ENCODE measurements at places on chromosomes 4 and X.
A peak's percentile ranks its signal among the peaks of the same experiment; 100 is the strongest.

DNA sequence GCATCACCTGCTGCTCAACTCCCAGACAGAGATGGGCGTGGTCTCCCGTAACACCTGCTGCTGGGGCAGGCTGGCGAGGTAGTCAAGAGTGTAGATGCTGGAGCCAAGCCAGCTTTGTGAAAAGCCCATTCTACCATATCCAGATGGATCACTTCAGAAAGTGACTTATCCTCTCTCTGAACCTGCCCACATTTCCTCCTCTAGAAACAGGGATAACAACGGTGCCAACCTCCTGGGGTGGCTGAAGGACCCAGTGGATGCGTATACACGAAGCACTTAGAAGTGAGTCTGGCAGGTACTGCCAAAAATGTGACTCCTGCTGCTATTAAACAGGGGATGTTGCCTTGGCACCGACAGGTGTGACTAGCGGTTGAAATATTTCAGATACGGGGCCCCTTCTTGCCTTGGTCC, 95.8 kb downstream of the SORBS2 start:
- no peak for DNase-seq

GRCh38 chr4:33780952-33781791, 2463.1 kb downstream of the ARAP2 start:
- no peak for DNase-seq

- DNase-seq, result no peak
Observed at GRCh38 chrX:129939986-129940385, 34.0 kb downstream of the UTP14A start.

DNA sequence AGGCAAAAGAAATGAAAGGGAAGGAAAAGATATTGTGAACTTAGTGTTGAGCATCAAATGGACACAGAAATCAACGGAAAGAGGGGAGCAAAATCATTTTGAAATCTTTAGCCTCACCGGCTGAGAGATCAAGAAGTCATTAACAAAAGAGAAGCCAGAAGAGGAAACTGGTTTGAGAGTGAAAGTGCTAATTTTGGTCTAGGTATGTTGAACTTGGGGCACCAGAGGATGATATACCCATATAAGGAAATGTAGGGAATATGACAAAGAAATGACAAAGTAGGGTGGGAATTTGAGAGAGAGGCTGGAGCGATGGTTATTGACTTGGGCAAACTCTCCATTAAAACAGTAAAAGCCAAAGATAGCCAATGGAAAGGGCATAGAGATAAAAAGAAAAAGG, 183.4 kb upstream of the ATOH1 start:
- DNase-seq, result no peak

GRCh38 chr4:169934794-169935429, 91.3 kb downstream of the MFAP3L start:
- DNase-seq, result no peak

DNA sequence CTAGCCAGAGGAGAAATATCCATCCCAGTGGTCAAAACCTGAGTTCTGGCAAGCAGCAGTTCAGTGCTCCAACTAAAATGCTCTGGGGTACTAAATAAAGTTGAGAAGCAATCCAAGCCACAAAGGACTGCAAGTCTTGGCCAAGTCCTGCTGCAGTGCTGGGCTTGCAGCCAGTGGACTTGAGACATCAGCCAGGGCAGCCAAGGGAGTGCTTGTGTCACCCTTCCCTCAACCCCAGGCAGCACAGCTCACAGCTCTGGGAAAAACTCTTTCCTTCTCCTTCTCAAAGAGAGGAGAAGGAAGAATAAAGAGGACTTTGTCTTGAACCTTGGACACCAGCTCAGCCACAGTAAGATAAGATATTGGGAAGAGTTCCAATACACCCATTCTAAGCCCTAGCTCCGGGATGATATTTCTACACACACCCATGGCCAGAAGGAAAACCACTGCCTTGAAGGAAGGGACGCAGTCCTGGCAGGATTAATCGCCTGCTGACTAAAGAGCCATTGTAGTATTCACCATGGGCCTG, 99.8 kb downstream of the PTCHD1 start:
- DNase-seq, result no peak

DNA sequence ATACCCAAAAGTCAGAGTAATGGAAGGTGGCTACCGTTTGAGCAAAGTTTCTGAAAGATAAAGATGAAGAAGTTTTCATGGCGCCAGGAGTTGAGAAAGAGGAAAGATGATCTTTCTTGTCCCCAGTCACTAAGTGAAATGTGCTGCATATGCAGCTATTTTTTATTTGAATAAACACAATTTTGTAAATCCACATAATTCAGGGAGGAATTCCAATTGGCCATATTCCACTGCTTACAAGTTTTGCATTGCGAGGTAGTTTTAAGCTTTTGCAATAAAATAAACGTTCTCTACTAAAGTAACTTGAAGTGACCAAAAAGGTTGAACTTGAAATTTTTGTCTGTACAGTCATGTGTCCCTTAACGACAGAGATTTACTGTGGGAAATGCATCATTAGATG, 139.3 kb upstream of the VCX2 start:
- no peak for DNase-seq

DNA sequence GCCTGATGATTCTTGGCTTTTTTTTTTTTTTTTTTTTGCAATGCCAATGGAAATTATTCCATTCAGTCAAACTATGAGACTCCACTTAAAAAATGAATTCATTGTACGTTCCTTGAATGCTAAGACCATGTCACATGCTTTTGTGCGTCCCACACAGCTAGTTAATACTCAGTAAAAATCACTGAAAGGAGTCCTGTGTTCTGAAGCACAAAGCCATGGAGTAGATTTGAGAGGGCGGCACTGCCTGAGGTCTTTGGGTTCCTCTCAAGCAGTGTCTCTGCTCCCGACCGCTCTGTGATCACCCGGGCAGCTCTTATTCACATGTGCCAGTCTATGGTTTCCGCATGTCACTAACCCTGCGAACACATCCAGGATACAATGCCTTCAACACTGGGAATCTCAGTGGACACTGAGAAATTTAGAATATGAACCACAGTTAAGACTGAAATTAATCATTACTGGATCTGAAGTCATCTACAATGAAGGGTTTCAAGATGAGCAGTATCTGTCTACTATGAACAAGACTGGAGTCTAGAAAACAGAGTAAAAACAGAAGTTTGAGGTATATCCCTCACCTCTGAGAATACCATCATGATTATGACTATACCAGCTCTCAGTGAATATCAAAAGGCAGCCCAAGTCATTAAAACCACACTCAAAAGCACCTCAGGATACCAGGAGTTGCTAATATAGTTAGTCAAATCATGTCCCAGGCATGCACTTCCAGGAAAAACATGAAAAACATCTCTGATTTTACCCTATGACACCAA, 193.0 kb downstream of the MGST2 start:
- DNase-seq, result no peak

- no peak for DNase-seq
Observed at GRCh38 chrX:106284431-106285025, 116.4 kb downstream of the PWWP3B start.

- no peak for DNase-seq
Observed at GRCh38 chr4:83353516-83353915, 18.9 kb upstream of the HPSE start.

DNA sequence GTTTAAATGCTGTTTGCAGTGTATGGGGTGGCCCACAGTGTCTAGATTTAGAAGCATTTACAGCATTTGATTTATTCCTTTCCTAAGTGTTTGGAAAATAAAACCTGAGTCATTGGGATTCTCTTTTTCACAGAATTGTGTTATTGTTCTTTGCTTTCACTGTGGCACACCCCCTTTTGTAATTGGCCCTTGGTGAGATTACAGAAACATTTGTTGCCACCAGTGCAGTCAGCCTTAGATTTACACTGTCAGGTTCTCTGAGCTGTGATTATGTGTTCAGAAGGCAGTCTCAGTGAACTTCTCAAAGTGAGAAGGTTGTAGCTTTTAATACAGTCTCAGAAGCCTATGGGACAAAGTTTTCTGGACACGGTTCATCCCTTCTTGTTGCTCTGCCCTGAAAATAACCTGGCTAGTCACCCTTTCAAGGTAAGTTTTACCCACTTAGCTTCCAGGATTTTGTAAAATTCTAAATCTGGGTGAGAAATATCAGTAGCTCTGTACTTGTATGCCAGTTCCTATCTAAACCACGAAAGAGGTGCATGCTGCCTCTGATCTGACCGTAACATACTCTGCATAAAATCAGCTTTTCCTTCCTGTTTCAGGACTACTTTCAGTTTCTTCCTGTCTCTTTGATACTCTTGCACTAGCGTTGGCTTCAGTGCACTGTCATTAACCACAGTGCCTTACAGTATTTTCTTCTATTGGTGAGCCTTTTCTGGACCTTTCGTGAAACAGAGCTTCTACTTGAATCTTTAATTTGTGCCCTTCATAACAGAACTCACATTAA, 12.6 kb downstream of the RUFY3 start:
- peak; percentile 50 for DNase-seq

GRCh38 chr4:3615386-3616286, 83.4 kb upstream of the LRPAP1 start:
- no peak for DNase-seq

DNA sequence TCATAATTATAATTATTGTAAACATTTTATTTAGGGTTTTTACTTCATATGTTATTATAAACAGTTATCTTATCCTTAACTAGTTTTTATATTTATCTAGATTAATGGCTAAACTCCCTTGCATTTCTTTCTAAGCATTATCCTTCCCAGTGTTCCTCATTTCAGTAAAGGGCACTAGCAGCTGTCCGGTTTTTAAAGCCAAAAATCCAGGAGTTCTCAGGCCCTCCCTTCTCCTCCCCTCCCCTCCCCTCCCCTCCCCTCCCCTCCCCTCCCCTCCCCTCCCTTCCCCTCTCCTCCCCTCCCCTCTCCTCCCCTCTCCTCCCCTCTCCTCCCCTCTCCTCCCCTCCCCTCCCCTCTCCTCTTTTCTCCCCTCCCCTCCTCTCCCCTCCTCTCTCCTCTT, 58.9 kb downstream of the FBXO8 start:
- DNase-seq, result no peak

GRCh38 chr4:11626066-11626465, 197.4 kb upstream of the HS3ST1 start:
- DNase-seq, result no peak

- no peak for DNase-seq
Observed at GRCh38 chr4:57639561-57640382, 529.6 kb upstream of the IGFBP7 start.

DNA sequence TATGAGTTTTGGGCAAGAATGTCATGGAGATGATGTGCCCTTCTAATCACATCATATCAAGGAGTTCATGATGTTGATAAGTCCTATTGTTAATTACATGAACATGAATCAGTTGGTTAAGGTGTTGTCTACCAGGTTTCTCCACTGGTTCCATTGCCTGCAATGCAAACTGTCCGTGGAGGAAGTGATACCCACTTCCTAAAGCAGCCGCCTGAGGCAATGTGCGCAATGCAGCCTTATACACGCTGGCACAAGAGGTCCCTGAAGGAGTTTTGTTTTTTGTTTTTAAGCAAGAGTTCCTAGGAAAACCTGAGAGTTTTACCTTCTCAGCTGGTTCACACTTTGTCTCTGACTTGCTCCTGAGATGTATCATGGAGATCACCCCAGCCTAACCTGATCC, 5.9 kb upstream of the GPKOW start:
- no peak for DNase-seq

- peak; percentile 7 for DNase-seq
Observed at GRCh38 chr4:152778656-152779512, 646 bp downstream of the TIGD4 start.

DNA sequence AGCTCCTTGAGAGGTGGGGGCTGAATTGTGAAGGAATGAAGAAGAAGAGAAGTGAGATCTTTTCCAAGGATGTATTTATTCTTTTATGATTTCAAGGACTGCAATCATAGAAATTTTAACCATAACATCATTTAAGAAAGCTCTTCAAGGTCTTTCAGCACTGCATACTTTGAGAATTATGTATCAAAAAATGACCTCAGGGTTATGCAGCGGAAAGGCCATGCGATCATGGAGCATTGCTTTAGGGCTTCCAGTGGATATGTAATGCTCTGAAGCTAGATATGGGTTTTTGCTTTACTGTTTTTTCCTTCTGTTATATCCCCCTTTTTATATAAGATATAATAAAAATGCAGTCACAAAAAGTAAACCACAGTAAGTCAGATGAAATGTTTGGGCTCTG, 38.7 kb downstream of the SGMS2 start:
- DNase-seq, result no peak

DNA sequence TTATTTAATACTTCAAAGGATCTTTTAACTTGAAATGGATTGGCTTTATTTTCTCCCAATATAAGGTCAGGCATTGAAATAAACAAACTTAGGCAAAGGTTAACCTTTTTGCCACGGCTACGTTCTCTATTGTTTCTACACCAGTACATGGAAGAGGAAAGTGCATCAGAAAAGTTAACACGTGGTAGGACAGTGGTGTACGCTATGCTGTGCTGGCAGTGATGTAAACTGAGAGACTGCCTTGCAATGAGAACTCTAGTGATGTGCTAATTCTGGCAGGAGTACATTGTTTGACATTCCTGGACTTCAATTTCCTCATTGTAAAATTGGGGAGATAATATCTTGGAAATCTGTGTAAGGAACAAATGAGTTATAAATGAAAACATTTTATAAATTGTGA, 208.2 kb downstream of the TMA16 start:
- no peak for DNase-seq

DNA sequence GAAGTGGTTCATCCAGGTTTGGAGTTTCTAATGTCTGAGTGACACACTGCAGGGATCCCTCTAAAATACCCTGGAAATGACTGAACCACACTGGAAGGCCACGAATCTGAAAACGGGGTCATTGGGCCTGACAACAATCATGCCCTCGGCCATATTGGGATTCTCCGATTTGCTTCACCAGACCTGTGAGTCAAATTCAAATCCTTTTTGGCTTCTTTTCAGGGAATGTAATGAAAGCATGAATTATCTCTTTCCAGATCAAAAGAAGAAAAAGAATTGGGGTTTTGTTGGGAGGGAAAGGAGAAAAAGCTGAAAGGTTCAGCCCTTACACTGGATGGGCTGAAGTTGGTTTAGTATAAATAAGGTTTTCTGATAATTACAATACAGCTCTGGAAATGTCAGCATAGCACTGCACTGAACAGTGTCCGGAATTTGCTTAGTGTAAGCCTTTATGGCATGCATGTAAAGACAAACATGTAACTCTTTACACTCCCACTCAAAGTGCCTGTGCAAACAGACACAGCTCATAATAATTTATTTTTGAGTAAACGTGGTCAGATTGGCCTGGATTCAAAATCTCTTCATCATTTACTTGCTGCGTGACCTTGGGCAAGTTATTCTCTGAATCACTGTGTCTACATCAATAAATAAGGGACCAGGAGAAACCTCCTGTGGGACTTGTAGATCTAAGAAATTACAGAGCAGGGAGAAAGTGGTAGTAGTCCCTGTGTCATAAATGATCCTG, 21.4 kb downstream of the CT47C1 start:
- no peak for DNase-seq

DNA sequence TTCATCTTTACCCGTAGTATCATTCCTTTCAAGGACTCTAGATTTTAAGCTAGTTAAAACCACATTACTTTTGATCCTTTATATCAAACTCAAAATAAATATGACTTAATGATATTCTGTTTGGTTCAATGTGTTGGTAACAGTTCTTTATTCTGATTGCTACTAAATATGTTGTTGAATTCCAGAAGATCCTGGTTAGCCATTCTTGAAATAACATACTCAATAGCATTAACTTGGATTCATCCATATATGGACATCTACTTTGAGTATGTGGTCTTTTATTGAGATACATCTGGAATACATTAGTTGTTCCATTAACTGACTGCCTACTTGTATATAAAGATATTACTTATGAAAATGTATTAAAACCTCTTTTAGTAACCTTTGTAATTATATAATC, 27.5 kb upstream of the PCDH18 start:
- DNase-seq, result no peak

Data from hepatic stellate cell (primary cell).